ENCODE measurements at places on chromosomes 4 and X.

DNA sequence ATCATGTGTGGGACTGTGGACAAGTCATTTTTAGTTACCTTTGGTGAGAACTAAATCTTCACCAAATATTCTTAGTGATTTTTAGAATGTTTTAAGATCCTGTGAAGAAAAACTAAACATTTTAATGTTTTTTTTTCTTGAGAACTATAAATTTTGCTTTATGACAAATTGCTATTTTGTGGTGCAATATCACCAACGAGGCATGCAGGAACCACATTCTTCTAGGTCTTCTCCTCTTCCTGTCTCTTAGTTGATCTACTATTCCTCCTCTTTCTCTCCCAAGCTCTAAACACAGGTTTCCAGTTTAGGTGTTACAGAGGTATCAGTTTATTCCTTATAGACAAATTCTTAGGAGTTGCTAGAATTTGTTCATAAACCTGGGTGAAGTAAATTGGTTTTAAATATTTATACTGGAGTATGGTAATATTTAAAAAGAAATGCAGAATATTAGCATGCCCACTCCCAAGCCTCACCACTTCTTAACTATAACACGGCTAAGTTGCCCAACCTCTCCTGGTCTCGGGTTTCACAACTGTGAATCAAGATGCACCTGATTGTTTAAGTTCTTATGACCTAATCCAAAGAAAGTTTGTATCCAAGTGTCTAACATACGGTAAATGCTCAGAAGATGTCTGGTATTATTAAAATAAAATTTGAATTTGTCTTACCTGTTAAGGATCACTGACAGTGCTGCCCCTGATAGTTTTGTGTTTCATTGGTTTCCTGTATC, 56.5 kb upstream of the CLNK start:
- no peak for DNase-seq

DNA sequence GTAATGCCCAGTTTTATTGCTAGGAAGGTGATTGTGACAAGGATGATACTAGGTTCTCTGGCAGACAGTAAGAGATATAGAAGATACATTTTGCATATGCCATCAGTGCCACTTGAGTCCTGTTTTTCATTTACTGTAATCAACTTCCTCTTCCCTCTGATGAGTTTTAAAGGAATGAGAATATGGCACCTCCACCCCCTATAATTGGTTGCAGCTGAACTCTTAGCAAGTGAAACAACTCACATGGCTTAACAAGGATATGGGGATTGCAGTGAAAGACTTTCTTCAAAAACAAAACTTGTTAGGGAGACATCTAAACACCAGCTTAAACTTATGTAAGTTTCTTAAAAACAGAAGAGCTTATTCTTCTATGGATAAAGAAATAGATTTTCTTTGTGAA, 90.0 kb downstream of the AREG start:
- no peak for DNase-seq

GRCh38 chr4:6622744-6623143, 17.7 kb upstream of the MRFAP1 start:
- DNase-seq, result no peak

DNA sequence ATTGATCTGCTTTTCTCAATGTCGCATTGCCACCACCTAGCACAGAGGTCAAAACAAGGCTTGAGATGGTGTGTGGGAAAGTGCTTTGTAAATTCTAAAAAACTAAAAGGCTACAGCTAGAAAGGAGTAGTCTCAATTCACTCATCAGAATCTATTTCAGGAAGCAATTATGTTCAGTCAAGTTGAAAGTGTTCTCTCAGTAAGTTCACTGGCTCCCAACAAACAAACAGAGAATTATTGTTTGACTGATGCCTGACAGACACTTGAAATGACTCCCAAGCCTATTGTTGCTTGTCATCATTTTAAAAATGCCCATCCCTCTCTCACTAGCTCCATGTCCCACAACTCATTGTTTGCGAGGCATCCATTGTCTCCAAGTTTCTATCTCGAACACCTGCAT, 419.6 kb upstream of the CPEB2 start:
- no peak for DNase-seq

DNA sequence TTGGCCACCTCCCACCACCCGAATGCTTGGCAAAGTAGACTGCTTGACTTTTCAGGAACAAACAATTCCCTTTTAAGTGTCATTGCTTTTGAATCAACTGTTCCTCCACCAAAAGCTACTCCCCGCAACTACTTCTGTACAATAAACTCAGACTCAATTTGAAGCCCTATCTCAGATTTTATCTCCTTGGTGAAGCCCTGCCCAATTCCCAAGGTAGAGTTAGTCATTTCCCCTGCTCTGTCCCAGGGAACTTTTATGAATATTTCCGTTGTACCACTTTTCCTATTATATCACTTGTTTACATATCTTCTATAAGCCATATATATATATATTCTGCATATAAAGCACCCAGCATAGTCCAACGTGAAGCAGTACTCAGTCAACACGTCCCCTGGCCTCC, 102.8 kb downstream of the C4orf51 start:
- no peak for DNase-seq

All from activated CD4-positive, CD25-positive, alpha-beta regulatory T cell (primary cell).